ENCODE measurements at places on chromosomes 7 and 10. TPM values are rescaled to one million over a fixed set of nuclear protein-coding genes. Genes with fewer than 3 reads are reported as not detected.

The ATP6V0A4 gene
- total RNA-seq, result 7.7 TPM

The PDLIM1 gene
- 5.1 TPM for total RNA-seq

The CALML3 gene
- not detected for total RNA-seq

The HTR7 gene
- 1.1 TPM for total RNA-seq

The EXOC4 gene
- total RNA-seq, result 98.4 TPM

The PON3 gene
- total RNA-seq, result 1.8 TPM

The FXYD4 gene
- total RNA-seq, result not detected

The CC2D2B gene
- total RNA-seq, result under 0.01 TPM

The EBF3 gene
- total RNA-seq, result under 0.01 TPM

The KLF14 gene
- total RNA-seq, result under 0.01 TPM

The PNLIPRP1 gene
- not detected for total RNA-seq

The CNPY4 gene
- 12.0 TPM for total RNA-seq

The PRPS1L1 gene
- total RNA-seq, result not detected

The ELMO1 gene
- 4.4 TPM for total RNA-seq

The AKR1C8 gene
- total RNA-seq, result not detected

The BAG3 gene
- 16.7 TPM for total RNA-seq

The RNF32 gene
- total RNA-seq, result 0.69 TPM

The GHRHR gene
- not detected for total RNA-seq

The RTKN2 gene
- 4.8 TPM for total RNA-seq

The UCN3 gene
- total RNA-seq, result not detected

The HNRNPH3 gene
- total RNA-seq, result 31.3 TPM

The SLC26A4 gene
- 0.33 TPM for total RNA-seq

The EPDR1 gene
- total RNA-seq, result 105 TPM

The CCDC6 gene
- 27.0 TPM for total RNA-seq
